Activated naive CD4-positive, alpha-beta T cell treated with anti-CD3 and anti-CD28 coated beads, Interleukin-2, amount 50 U/mL, for 72 hours (primary cell): ENCODE measurements at places on chromosomes 3 and 15. TPM values are rescaled to one million over a fixed set of nuclear protein-coding genes. Genes with fewer than 3 reads are reported as not detected.

DNA sequence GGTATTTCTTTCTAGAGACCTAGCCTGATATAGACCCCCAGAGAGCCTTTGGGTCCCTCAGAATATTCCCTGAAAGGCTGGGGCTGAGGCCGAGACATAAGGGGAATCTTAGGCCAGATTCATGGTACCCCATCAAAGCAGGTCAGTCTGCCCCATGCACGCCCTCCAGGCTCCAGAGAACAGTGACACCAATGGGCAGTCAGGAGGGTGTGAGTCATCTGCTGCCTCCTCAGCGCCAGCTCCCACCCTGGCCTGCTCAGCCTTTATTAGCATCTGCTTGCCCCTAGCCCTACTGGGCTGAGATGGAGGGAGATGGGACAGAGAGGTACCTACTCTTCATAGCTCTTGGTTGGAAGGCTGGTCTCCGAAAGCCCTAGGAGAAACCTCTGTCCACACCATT, 14.3 kb upstream of the CAMKV start:
- DNase-seq: no peak

GRCh38 chr3:69009559-69010410, 3.7 kb downstream of the EOGT start:
- no peak for DNase-seq

GRCh38 chr3:12822725-12823373, 18.5 kb downstream of the RPL32 start:
- no peak for DNase-seq

The SERINC4 gene
- 0.31 TPM for total RNA-seq

The RPL35A gene
- 1,604 TPM for total RNA-seq

The SPTSSB gene
- total RNA-seq: not detected

The SEMA6D gene
- not detected for total RNA-seq
